ENCODE measurements at places on chromosomes 5 and 9.

GRCh38 chr5:57412680-57413079 is 69.9 kb downstream of the ACTBL2 start:
- DNase-seq: no peak

- DNase-seq: no peak
These were observed 114.3 kb downstream of the ASTN2 start for GRCh38 chr9:117300371-117301110.

DNA sequence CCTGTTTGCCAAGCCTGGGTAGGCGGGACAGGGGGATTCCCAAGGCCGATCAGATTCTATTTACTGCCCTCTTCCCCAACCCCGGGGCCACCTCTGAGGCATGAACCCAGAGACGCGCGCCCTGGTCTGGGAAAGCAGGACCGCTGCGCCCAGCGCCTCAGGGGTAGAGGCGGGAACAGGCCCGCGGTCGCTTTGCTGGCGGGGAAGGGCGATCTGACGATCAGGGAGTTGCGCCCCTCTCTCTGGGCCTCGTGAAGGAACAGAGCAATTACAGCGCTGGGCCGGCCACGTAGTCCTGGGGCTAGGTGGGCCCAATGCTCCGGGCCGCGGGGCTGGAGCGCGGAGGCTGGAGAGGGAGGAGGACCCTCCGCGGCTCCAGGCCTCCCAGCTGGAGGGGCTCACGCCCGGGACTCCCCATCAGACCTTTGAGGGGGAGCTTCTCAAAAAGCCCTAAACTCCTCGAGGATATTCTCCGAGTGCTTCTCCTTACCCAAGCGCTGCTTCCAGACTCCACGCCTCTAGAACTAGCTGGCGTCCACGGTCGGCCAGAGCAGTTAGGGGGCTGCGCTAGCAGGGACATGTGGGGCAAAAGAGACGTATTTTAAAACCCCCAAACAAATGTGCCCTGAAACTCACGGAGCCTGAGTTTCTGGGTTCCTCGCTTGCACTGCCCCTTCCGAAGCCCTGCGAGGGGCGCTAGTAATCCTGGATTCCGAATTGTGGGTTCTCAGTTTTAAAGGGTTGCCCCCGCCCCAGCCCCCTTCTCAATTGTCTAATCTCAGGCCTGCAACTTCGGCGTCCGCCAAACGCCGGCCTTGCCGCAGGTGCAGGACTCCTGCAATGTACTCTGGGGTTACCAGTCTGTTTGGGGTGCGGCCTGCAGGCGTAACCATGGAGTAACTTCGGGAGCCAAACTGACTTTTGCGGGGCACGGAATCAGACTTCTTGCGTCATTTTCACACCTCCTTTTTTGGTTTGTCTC is 57.6 kb downstream of the TMEM174 start:
- no peak for DNase-seq

GRCh38 chr9:92534674-92535073 is 1.1 kb downstream of the ECM2 start:
- no peak for DNase-seq

- DNase-seq: no peak
These were observed 1429.3 kb downstream of the EFNA5 start for GRCh38 chr5:106241409-106241808.

- DNase-seq: no peak
These were observed 215.1 kb downstream of the CD180 start for GRCh38 chr5:66981266-66982055.

DNA sequence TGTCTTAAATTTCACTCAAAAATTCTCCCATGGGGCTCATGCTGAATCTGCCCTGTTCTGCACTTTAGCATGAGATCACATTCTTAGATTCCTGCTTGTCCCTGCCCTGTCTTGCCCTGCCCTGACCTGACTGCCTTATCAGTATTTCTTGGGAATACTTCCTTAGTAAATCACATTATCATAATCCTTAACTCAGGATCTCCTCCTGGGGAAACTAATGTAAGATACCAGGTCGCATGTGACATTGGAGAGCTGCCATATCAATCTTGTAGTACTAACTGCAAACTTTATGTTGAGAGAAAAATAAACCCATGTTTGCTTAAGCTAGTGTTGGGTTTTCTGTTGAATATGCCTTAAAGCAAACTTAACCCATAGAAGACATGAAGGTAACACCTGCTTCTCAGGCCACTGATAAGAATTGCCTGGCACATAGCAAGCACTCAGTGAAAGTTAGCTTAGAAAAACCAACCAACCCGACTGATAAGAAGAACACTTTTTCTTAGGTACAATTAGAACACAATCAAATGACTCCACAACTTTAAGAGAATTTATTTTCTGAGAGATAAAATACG is 53.3 kb downstream of the IL33 start:
- DNase-seq: no peak

- no peak for DNase-seq
These were observed 58.5 kb upstream of the TJP2 start for GRCh38 chr9:69115621-69116020.

GRCh38 chr5:150734579-150735384 is 24.0 kb downstream of the DCTN4 start:
- DNase-seq: no peak

DNA sequence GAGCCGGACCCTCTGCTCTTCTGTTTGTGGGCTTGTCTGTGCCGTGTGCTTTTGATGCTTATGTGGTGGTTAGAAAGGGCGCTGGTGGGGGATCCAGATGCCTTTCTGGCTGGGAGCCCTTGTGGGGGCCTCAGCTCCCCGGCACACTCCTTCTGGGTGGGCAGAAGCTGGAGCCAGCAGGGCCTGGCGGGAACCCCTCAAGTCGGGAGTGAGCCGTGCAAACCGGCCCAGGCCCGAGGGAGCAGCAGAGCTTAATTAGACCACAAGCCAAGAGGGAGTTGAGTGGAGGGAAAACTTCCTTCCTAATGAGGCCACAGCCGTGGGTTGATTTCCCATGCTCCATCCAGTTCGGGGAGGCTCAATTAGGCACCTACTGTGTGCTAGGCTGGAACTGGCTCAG is 76.0 kb upstream of the RNU6ATAC start:
- no peak for DNase-seq

- DNase-seq: no peak
These were observed 747.2 kb upstream of the ACO1 start for GRCh38 chr9:31637265-31637664.

GRCh38 chr5:119370486-119370885 is 14.7 kb downstream of the TNFAIP8 start:
- DNase-seq: no peak

GRCh38 chr5:67730917-67731474 is 484.6 kb upstream of the PIK3R1 start:
- DNase-seq: no peak

- no peak for DNase-seq
These were observed 4.7 kb upstream of the PPP1R26 start for GRCh38 chr9:135474915-135475314.

DNA sequence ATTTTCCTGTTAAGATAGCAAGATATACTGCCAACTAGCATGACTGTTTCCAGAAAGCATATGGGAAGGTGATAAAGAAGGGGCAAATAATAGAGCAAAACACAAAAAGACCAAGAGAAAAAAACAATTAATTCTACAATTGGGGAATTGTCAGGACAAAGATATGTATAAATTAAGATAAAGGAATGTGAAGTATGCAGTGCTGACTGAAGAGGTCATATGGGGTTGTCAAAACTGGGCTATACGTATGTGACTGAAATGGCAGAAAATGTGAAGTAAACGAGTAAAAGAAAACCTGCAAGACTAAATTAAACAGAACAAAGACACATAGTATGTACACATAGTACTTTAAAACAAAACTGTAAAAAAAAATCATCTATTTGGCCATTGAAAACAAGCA is 222.3 kb downstream of the ARL15 start:
- no peak for DNase-seq

DNA sequence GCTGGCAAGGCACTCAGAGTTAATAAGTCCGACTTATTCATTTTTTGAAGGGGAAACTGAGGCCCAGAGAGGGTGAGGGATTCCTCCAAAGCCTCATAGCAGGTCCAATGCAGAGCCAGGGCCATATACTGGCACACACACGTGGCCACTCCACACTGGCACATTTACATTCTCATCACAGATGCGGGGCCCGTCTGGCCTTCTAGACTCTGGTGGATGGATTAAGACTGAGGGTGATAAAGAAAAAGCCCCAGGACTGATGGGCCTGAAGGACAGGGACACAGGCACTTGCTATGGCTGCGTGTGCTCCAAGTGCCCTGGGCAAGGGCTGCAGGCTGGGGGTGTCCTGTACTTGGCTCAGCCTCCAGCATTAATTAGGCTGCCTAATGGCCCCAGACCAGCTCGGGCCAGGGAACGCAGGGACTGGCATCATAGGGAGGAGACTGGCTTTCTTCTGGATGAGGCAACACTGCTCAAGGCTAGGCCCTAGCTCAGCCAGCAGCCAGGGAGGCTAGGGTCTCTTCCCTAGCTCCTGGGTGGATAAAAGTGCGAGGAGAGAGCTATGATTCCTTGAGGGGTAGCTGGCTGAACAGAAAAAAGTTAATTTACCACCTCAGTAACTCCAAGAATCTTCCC is 28.5 kb upstream of the CSF1R start:
- DNase-seq: no peak

DNA sequence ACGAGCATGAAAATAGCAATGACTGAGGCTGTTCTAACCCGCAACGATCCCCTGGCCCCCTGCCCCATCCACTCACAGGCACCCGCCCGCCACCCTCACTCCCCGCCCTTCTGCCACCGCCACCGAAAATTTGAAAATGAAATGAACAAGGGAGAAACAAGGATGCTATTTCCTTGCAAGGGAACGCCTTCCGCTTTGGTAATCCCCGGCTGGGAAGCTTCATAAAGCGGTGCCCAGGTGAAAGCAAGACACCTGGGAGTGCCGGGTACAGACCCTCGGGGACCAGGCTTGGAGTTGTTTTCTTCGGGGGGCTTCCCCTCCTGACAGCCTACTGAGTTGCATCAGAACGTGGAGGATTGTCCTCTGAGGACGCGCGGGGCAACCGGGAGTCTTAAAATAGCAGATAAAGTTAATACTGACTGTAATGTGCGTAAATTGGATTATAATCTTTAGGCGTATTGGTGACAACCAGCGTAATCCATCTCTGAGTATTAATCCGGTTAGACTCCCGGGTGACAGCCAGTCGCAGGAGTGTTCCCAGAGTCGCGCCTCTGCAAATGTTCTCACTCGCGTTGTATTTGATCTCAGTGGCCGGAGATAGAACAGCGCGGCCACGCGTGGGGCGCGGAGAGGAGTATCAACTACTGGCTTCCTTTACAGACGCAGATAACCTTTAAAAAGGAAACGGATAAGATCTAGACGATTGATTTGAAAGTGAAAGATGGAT is 885 bp upstream of the MLLT3 start:
- DNase-seq: peak; percentile 42

- DNase-seq: no peak
These were observed 194.8 kb downstream of the HSPA4 start for GRCh38 chr5:133246376-133247150.

- DNase-seq: no peak
These were observed 106.4 kb upstream of the STARD4 start for GRCh38 chr5:111618623-111619271.

DNA sequence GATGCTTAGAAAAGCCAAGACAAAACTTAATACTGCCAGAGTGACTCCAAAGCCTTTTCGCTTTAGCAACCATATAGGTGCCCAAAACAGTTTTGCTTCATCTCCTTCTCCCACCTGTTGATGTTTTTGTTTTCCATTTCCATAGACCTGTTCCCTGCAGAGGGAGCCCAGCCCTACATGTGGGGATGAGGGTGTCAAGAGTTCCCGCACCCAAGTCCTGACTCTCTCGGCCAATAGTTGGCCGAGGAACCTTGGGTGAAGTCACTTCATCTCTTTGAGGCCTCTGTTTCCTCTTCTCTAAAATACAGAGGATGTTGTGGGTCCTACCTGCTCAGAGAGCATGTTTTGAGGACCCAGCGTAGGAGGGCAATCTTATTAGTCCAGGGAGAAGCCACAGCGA is 38.5 kb upstream of the LCP2 start:
- DNase-seq: no peak

DNA sequence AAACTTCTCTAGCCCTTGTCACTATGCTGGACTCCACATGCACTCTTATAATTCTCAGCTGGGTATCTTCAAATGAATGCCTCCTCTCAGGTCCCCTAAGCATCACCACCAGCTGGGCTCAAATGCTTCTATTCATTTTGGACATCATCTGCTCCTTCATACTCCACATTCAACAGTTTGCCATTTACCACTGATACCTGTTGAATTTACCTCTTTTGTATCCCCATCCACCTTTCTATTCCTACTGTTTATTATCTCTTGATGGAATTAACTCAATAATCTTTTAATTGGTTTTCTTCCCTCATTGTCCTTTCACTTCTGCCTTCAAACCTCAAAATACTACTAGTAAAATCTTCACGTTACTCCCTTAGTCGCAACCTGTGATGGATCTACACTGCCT is 14.5 kb downstream of the RANBP6 start:
- no peak for DNase-seq

- DNase-seq: no peak
These were observed 172.3 kb upstream of the RFX3 start for GRCh38 chr9:3698076-3698475.

- DNase-seq: no peak
These were observed 124.9 kb downstream of the SPOCK1 start for GRCh38 chr5:137374110-137374714.

DNA sequence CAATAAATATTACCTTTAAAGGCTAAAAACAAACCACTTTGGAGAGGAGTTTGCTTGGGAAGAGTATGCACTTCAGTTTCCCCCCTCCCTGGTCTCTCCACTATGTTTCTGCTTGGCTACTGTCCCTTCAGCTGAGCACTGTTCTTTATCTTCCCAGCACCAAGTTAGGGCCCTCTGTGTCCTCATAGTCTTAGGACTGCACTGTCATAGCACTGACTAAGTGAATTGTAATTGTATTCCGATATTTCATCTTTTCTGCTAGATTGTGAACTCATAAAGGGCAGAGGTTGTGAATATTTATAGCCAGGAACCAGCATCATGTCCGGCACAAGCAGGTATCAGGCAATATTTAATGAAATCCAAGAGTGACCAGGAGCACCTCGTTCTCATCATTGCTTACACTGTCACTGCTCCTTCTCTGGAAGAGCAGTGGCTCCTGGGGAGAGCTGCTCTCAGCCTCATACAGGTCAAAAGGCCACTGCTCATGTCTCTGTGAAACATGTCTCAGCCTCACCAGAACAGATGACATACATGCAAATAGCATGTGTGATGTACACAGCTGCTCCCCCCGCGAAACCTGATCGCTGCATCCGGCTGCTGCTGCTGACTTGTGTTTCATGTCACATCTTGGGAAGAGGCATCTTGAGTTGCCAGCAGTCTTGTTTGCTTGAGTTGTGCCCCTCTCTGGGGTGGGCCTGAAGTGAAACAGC is 279.7 kb upstream of the MSX2 start:
- no peak for DNase-seq

DNA sequence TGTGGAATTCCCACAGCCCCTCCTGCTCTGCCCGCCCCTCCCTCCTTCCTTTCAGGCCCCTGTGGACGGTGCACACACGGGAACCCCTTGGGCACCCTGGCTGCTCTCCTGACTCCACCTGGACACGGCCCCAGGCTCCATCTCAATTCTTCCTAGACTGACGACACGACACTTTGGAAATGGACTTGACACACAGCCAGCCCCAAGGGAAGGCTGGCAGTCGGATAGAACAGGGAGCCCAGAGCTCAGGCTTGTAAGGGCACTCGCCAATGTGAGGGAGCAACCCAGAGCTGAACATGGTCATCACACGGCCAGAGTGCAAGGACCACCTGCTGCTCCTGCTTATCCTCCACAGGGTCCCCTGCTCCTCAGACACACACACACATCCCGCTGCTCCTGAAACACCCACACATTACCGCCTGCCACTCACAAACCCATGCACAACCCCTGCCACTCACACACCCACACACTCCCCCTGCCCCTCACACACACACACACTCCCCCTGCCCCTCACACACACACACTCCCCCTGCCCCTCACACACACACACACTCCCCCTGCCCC is 8.9 kb downstream of the SLC9A3 start:
- DNase-seq: no peak

Data from stimulated activated CD8-positive, alpha-beta memory T cell treated with anti-CD3 and anti-CD28 coated beads, Interleukin-15, amount 100 ng/mL, for 4 hours (primary cell).